ENCODE measurements at places on chromosomes 3 and 15.

DNA sequence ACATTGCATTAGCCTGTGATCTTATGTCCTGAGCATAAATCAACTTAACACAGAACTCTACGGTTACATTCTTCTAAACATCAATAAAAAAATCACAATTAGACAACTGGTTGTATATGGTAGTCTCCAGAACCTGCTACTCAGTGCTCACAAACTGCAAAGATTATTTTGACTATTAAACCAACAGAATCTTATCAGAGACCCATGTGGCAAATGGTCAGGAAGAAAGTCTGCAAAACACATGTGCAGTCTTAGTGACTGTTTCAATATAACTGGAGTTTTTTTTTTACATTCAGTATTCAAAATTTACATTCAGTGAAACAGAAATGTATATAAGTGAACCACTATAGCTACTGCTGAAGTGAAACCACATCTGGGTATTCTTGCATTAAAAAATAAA is 27.3 kb upstream of the PYGO1 start:
- DNase-seq, result no peak

GRCh38 chr3:14802381-14802731 is 16.4 kb upstream of the FGD5 start:
- no peak for DNase-seq

DNA sequence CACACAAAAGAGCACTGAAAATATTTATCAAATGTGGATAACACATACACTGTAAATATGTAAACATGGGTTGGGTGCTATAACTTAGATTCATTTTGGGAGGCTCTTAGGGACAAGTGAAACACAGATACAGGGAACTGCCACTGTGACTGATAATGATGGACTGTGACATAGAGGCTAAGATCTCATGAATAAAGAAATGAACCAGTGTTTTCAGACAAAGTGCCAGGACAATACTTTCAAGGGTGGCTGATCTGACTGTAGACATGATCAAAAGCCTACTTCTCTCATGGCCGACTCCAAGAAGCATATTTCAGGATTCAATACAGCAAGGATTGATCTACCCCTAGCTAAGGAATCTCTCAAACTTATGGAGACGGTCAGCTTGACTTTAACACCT is 353.8 kb downstream of the FGF12 start:
- DNase-seq, result no peak

GRCh38 chr3:134339331-134339730 is 34.9 kb downstream of the AMOTL2 start:
- no peak for DNase-seq

DNA sequence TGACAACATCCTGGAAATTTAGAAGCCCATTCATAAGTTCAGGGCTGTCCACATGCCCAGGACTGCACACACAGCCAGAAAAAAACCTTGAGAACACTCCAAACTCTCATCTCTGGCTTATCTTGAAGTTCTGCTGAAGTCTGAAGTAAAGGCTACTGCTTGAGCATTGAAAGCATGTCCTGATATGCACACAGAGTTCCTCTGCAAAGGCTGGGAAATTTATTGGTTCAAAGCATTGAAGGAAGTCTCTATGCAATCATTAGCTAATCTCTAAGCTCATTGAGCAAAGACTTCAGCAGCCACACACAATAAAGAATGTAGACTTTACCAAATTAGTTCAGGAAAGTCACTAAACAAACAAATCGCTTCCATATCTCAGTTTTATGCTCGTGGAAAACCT is 162.0 kb upstream of the STT3B start:
- no peak for DNase-seq

DNA sequence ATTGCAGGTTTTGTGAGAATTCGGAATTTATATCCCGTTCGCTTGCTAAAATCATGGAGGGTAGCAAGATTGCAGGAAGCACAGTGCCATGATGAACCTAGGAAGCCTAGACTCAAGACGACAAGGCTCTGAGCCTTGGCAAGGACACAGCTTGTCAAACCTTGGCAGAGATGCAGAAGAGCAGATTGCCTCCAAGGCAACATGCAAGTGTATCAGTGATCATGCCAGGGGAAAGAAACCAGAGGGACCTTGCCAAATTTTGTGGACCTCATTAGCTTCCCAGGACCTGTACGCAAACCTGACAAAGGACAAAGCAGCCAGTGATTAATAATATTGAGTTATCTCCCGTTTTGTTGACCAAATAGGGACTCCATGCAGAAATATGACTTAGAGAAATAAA is 159.7 kb downstream of the GOLIM4 start:
- no peak for DNase-seq

DNA sequence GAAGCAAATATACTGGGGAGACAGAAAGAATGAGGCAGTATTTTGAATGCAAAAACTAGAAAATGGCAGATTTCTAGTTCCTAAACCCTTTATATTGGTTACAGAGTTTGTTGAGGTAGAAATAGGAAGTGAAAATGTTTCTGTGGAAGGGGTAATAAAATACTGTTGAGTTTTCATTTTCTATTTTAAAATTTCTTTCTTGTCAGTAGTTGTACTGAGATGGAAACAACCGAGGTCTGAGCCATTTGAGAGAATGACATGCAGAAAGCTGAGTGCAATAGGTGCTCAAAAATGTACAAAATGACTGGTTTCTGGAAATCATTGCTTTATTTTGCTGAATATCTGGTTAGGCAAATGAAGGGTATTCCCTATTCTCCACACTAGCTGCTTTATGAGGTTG is 361.4 kb downstream of the CHL1 start:
- DNase-seq, result no peak
